ENCODE measurements at places on chromosomes 1 and 21. TPM values are rescaled to one million over a fixed set of nuclear protein-coding genes. Genes with fewer than 3 reads are reported as not detected.

Gene STUM
- total RNA-seq, result not detected

Gene AMY1A
- not detected for total RNA-seq

Gene TMEM81
- 1.8 TPM for total RNA-seq

Gene SLFNL1
- 0.66 TPM for total RNA-seq

Gene CYP4X1
- not detected for total RNA-seq

Gene BLZF1
- total RNA-seq, result 23.9 TPM

Gene KRTAP19-1
- not detected for total RNA-seq

Gene CLCA4
- not detected for total RNA-seq

Gene LIN28A
- not detected for total RNA-seq

Gene SYPL2
- total RNA-seq, result 0.26 TPM

Gene NHLH2
- total RNA-seq, result not detected

Gene TRIM67
- 0.17 TPM for total RNA-seq

Gene DNAI4
- 12.1 TPM for total RNA-seq

Gene SERPINC1
- total RNA-seq, result under 0.01 TPM

Gene PADI2
- total RNA-seq, result not detected

Gene PROX1
- under 0.01 TPM for total RNA-seq

Gene FAM110D
- total RNA-seq, result not detected

Gene TACSTD2
- 0.17 TPM for total RNA-seq

Gene CIART
- total RNA-seq, result 5.1 TPM

Gene COL8A2
- total RNA-seq, result 18.5 TPM

Gene TBX15
- 0.99 TPM for total RNA-seq

Gene KLHDC8A
- total RNA-seq, result not detected

Gene CSF3R
- total RNA-seq, result under 0.01 TPM

Gene SPATA6
- total RNA-seq, result 7.4 TPM

Gene TMPRSS2
- total RNA-seq, result 0.17 TPM

Gene LCE1E
- total RNA-seq, result not detected

Gene CSMD2
- total RNA-seq, result 7.6 TPM

Gene PLEKHA6
- total RNA-seq, result 3.8 TPM

Gene CCDC28B
- total RNA-seq, result 7.4 TPM

Gene KIF26B
- 6.9 TPM for total RNA-seq
